ENCODE measurements at places on chromosomes 6 and 20. TPM values are rescaled to one million over a fixed set of nuclear protein-coding genes. Genes with fewer than 3 reads are reported as not detected.

Gene EYA4
- 5.0 TPM for total RNA-seq

Gene PTK6
- 1.1 TPM for total RNA-seq

Gene NHLRC1
- 2.0 TPM for total RNA-seq

Gene ERVFRD-1
- 0.57 TPM for total RNA-seq

Gene ZFP57
- total RNA-seq, result 1.1 TPM

DNA sequence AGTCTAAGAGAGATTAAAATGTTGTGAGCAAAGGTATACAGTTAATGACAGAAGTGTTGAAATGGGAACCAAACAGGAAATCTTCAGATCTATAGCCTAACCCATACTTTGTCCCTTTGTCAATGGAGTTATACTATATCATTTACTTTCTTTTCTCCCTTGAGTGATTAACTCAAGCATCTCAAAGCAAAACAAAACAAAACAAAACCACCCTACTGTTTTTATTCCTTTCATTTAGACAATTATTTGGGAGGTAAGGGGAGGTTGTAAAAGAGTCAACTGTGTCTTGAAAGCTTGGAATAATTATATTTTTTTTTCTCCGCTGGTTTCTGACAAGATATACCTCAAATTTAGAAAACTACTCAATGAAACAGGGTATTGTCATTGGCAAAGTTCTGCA is 139.8 kb upstream of the HMGN3 start:
- H3K27ac ChIP-seq, result no peak overlapping the region
- no peak overlapping the region for H3K4me3 ChIP-seq
- H3K4me1 ChIP-seq, result peaks cover 6% of the 10 kb centered on the region

- H3K36me3 ChIP-seq, result no peaks in the 10 kb centered on the region
- no peak overlapping the region for H3K27ac ChIP-seq
- no peak for DNase-seq
- H3K27me3 ChIP-seq, result no peaks in the 10 kb centered on the region
- H3K4me1 ChIP-seq, result no peaks in the 10 kb centered on the region
These were observed 276.9 kb upstream of the HS3ST5 start for GRCh38 chr6:114619621-114620200.

GRCh38 chr20:40797425-40797824 is 108.4 kb upstream of the MAFB start:
- no peaks in the 10 kb centered on the region for H3K27me3 ChIP-seq
- no peak for DNase-seq
- no peaks in the 10 kb centered on the region for H3K4me1 ChIP-seq
- no peaks in the 10 kb centered on the region for H3K36me3 ChIP-seq

DNA sequence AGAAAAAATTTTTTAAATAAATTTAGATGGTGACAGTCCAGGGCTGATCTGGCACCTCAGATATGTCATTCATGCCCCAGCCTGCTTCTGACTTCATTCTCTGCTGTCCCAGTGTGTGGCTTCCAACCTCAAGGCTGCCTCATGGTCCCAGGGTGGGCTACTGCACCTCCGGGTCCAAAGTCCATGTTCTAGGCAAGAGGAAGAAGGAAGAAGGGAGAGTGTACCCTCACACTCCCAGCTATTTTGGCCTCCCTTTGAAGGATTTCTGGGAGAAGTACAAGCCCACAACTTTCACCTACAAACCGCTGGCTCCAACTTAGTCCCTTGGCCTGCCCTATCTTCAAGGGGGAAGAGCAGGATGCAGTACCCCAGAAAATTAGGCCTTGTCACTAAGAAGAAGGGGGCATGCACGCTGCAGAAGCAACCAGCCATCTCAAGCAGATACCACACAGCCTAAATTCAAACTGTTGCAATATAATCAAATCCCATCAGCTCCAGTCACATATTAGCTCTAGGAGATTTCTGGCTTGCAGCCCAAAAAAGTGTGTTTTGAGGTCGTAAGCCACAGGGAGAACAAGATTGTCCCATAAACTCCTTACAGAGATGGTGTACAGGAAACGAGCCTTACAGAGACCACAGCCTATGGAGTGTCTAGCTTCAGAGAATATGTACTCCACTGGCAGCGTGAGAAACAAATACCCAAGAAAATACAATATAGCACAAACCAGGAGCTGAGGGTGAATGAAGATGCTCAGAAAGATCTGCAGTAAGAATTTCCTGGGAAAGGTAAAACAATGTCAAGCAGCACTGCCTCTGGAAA is 906 bp upstream of the BTN3A2 start:
- peaks cover 2% of the 10 kb centered on the region for H3K4me1 ChIP-seq
- no peak for DNase-seq
- H3K36me3 ChIP-seq, result no peaks in the 10 kb centered on the region
- no peaks in the 10 kb centered on the region for H3K27me3 ChIP-seq
